ENCODE measurements at places on chromosomes 6 and 20. TPM values are rescaled to one million over a fixed set of nuclear protein-coding genes. Genes with fewer than 3 reads are reported as not detected.

- H3K36me3 ChIP-seq: no peaks in the 10 kb centered on the region
- no peak overlapping the region for H3K4me3 ChIP-seq
- DNase-seq: no peak
- H3K4me1 ChIP-seq: no peaks in the 10 kb centered on the region
- H3K27ac ChIP-seq: peak overlapping the region; percentile 60
- H3K27me3 ChIP-seq: no peaks in the 10 kb centered on the region
These were observed 54.9 kb downstream of the TMEM242 start for GRCh38 chr6:157268396-157268795.

GRCh38 chr6:89197141-89197540, 20.0 kb downstream of the GABRR1 start:
- no peak for DNase-seq
- H3K4me3 ChIP-seq: no peak overlapping the region
- H3K27ac ChIP-seq: no peak overlapping the region
- no peaks in the 10 kb centered on the region for H3K4me1 ChIP-seq
- H3K27me3 ChIP-seq: no peaks in the 10 kb centered on the region

GRCh38 chr6:55954436-55954835, 79.0 kb upstream of the BMP5 start:
- no peaks in the 10 kb centered on the region for H3K36me3 ChIP-seq
- H3K27me3 ChIP-seq: no peaks in the 10 kb centered on the region
- no peak for DNase-seq
- H3K4me3 ChIP-seq: no peak overlapping the region
- H3K4me1 ChIP-seq: no peaks in the 10 kb centered on the region

DNA sequence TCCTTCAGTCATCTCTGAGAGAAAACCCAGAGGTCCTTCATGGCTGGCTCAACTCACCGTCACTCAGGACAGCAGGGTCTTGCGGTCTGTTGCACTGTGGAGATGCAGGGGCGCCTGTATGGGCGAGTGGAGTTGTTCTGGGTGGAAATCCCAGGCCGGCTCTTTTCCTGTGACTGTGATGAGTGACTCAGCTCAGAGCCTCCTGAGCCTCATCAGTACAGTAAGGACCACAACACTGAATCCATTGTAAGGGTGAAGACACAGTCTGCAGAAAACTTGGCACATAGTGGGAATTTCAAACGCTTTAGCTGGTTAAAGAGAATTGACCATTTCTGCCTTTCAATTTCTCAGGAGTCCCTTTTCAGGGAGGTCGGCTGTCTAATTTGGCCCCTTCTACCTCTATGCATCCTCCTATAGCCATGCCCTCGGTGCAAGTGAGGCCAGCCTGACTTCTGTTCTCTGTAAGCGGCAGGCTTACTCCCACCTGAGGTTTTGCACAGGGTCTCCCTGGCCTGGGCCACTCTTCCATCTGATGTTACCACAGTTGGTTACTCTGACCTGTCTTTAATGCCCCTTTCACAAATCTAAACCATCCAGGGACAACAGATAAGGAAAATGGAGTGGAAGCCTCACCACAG, 35.5 kb upstream of the TBXT start:
- no peaks in the 10 kb centered on the region for H3K36me3 ChIP-seq
- H3K4me1 ChIP-seq: no peaks in the 10 kb centered on the region
- no peaks in the 10 kb centered on the region for H3K27me3 ChIP-seq
- no peak overlapping the region for H3K4me3 ChIP-seq
- no peak overlapping the region for H3K27ac ChIP-seq
- no peak for DNase-seq

DNA sequence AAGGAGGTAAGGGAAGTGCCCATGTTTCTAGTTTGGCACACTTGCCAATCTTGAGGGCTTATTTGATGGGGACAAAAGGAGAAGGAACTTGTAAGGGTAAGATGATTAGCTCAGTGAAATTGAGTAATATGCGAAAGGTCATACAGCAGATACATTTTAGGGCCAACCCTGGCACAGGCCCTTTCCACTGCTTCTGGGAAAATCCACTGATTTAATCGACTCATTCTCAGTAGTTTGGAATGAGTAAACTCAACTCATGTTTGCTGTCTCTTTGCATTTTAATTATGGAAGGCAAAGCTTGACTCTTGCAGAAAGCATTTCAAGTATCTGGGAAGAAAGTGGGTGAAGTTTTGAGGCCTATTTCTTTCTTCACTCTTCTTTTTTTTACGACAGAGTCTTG, 20.0 kb downstream of the PHF20 start:
- H3K27me3 ChIP-seq: no peaks in the 10 kb centered on the region
- peaks cover 39% of the 10 kb centered on the region for H3K4me1 ChIP-seq
- peak overlapping the region; percentile 56 for H3K27ac ChIP-seq
- no peak overlapping the region for H3K4me3 ChIP-seq

- no peak overlapping the region for H3K27ac ChIP-seq
- no peak overlapping the region for H3K4me3 ChIP-seq
- no peaks in the 10 kb centered on the region for H3K36me3 ChIP-seq
- DNase-seq: no peak
These were observed 216.8 kb downstream of the LAMA2 start for GRCh38 chr6:129099696-129100095.

DNA sequence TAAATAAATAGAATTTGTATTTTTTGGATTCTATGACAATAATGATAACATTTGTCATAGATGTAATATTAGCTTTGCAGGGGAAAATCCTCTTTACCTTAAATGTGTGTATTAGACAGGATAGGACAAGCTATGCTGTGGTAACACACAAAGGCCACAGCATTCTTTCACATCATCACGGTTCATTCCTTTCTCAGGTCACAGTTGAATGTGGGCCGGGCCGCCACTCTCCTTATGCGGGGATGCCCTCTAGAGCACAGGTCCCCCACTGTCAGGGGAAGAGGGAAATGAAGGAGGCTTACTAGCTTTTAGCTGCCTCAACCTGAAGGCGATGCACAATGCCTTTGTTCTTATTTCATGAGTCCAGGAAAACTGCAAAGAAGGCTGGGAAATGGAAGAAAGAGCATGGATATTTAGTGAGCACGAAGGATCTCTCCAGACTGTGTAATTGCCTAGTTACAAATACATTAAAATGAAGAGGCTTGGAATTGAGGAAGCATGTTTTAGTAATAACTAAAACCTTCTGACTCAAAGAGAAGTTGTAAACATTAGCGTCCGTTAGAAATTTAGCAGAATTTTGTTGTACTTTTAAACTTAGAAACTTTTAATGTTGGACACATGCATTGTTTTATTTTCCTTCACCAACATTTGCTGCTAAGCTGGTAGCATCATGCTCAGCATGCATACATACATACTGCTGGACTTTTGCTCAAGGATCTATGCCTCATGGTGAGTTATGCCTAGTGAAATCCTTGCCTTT, 248.9 kb upstream of the FOXQ1 start:
- peaks cover 14% of the 10 kb centered on the region for H3K4me1 ChIP-seq
- H3K4me3 ChIP-seq: no peak overlapping the region
- no peaks in the 10 kb centered on the region for H3K27me3 ChIP-seq
- H3K27ac ChIP-seq: peak overlapping the region; percentile 65
- no peak for DNase-seq

COL11A2 gene
- total RNA-seq: 0.44 TPM

DNA sequence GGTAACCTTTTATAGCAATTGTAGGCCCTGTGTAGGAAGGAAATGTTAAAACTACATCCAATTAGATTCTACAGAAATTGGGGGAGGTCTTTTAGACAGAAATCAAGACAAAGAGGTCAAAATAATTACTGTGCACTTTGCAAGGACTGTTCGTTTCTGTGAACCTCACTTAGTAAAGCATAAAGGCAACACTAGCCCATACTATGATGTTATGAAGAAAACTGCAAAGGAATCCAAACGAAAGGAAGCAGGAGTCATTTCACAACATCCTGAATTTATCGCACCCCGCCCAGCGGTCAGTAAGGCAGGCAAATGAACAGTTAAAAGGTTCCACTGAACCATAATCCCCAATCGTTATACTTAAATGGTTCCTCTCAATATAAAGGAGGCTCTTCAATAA, 429.5 kb upstream of the ARID1B start:
- H3K27ac ChIP-seq: no peak overlapping the region
- no peaks in the 10 kb centered on the region for H3K27me3 ChIP-seq
- DNase-seq: no peak
- H3K4me1 ChIP-seq: no peaks in the 10 kb centered on the region
- H3K4me3 ChIP-seq: no peak overlapping the region
- no peaks in the 10 kb centered on the region for H3K36me3 ChIP-seq

DNA sequence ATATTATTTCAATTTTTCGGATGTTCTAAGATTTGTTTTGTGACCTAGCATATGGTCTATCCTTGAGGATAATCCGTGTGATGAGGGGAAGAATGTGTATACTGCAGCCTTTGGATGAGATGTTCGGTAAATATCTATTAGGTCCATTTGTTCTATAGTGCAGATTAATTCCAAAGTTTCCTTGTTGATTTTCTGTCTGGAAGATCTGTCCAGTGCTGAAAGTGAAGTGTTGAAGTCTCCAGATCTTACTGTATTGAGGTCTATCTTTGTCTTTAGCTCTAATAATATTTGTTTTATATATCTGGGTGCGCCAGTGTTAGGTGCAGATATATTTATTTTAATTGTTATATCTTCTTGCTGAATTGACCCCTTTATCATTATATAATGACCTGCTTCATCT, 32.2 kb upstream of the SNAP91 start:
- H3K4me1 ChIP-seq: no peaks in the 10 kb centered on the region
- H3K27ac ChIP-seq: no peak overlapping the region
- DNase-seq: no peak
- H3K36me3 ChIP-seq: no peaks in the 10 kb centered on the region
- H3K4me3 ChIP-seq: no peak overlapping the region

GRCh38 chr6:34484391-34484790, 18.5 kb downstream of the PACSIN1 start:
- no peak for DNase-seq
- H3K4me3 ChIP-seq: no peak overlapping the region
- H3K4me1 ChIP-seq: no peaks in the 10 kb centered on the region
- no peak overlapping the region for H3K27ac ChIP-seq
- H3K36me3 ChIP-seq: no peaks in the 10 kb centered on the region
- H3K27me3 ChIP-seq: no peaks in the 10 kb centered on the region

ANKEF1 gene
- 5.5 TPM for total RNA-seq

MATN4 gene
- total RNA-seq: not detected

ISM1 gene
- total RNA-seq: 4.2 TPM

SLC18B1 gene
- total RNA-seq: 11.2 TPM

- no peaks in the 10 kb centered on the region for H3K36me3 ChIP-seq
- no peaks in the 10 kb centered on the region for H3K4me1 ChIP-seq
- H3K4me3 ChIP-seq: no peak overlapping the region
- H3K27ac ChIP-seq: peak overlapping the region; percentile 8
- DNase-seq: no peak
- no peaks in the 10 kb centered on the region for H3K27me3 ChIP-seq
These were observed 214.1 kb downstream of the COL12A1 start for GRCh38 chr6:74991573-74992332.

GRCh38 chr6:14748679-14749078, 497.2 kb upstream of the JARID2 start:
- H3K27ac ChIP-seq: no peak overlapping the region
- no peaks in the 10 kb centered on the region for H3K36me3 ChIP-seq
- H3K4me1 ChIP-seq: peaks cover 7% of the 10 kb centered on the region

DNA sequence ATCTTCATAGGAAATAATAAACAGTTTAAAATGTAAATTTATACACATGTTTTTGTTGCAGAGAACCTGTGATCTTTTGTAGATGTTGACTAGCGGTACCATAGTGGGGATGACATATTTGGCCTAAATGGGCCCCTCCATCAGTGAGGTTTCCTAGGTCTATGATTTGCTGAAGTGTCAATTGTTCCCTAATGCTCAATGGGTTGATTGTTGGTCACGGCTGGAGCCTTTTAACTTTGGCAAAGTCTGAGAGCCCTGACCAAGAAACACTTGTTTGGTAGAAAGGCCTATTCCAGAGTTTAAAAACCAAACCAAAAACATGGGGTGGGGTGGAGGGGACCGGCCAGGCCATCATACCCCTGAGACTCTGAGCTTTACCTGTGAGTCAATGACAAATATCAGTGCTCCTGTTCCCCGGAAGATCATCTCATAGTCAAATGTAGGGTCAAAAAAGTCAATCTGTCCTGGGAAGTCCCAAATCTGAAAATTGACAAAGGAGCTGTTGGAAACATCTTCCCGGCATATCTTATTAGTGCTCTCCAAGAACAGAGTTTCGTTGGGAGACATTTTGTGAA, 25.1 kb downstream of the RRAGD start:
- no peaks in the 10 kb centered on the region for H3K36me3 ChIP-seq
- no peaks in the 10 kb centered on the region for H3K4me1 ChIP-seq
- no peak overlapping the region for H3K27ac ChIP-seq
- no peak for DNase-seq
- no peaks in the 10 kb centered on the region for H3K27me3 ChIP-seq

GFOD1 gene
- total RNA-seq: 19.4 TPM

GRCh38 chr6:156589281-156589680, 187.9 kb upstream of the ARID1B start:
- no peak overlapping the region for H3K27ac ChIP-seq
- no peaks in the 10 kb centered on the region for H3K4me1 ChIP-seq
- no peaks in the 10 kb centered on the region for H3K27me3 ChIP-seq
- no peak for DNase-seq
- H3K36me3 ChIP-seq: no peaks in the 10 kb centered on the region

PDYN gene
- not detected for total RNA-seq

DNA sequence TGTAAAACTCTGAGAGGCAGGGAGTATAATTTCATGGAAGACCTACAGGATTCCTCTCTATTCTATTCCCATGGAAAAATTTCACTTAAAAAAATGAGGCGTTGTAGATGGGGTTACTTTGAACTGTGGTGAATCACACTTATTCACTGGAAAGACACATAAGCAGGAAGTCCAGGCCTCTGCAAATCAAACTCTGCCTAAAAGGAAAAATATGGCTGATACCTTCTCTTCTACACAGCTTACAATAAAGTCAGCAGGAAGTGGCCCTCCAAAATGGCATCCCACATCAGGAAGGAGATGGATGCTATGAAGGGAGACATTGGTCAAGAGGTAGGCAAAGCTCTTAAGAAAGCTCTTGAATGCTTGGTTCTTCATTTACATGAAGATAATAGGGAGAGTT, 115.9 kb downstream of the FYN start:
- no peak for DNase-seq
- no peaks in the 10 kb centered on the region for H3K27me3 ChIP-seq
- H3K4me1 ChIP-seq: peaks cover 18% of the 10 kb centered on the region
- H3K4me3 ChIP-seq: peak overlapping the region; percentile 1

VSX1 gene
- total RNA-seq: not detected

IRF4 gene
- 1.9 TPM for total RNA-seq

GRCh38 chr6:11207199-11207968, 25.1 kb downstream of the NEDD9 start:
- no peak overlapping the region for H3K4me3 ChIP-seq
- H3K4me1 ChIP-seq: peaks cover 38% of the 10 kb centered on the region
- peak overlapping the region; percentile 75 for H3K27ac ChIP-seq
- no peaks in the 10 kb centered on the region for H3K27me3 ChIP-seq
- no peak for DNase-seq
- no peaks in the 10 kb centered on the region for H3K36me3 ChIP-seq
